ENCODE measurements at places on chromosomes 5 and 9.

- no peak for DNase-seq
These were observed 52.8 kb downstream of the DIAPH1 start for GRCh38 chr5:141565826-141566570.

GRCh38 chr5:149239917-149240316, 31.7 kb upstream of the AFAP1L1 start:
- no peak for DNase-seq

DNA sequence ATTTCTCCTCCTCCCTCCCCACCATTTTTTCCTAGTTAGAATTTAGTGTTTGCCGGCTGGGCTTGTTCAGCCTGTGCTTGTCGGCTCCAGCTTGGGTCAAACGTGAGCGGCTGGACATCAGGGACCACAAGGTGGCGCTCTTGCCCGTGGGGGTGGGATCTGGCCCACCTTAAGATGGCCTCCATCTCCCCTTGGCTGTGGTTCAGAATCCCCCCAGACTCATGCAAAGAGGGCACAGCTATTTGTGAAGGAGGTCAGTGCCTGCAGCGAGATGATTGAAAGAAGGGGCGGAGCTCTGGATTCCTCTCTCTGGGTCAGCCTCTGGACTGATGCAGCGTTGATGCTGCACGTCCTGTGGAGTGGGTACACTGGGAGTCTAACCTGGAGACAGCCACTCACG, 283.3 kb upstream of the TUT7 start:
- no peak for DNase-seq

GRCh38 chr9:106737516-106737915, 125.5 kb upstream of the ZNF462 start:
- no peak for DNase-seq

GRCh38 chr5:71601222-71602026, 14.3 kb downstream of the MCCC2 start:
- peak; percentile 83 for DNase-seq

- no peak for DNase-seq
These were observed 146.6 kb downstream of the MAN2A1 start for GRCh38 chr5:109836280-109836679.

DNA sequence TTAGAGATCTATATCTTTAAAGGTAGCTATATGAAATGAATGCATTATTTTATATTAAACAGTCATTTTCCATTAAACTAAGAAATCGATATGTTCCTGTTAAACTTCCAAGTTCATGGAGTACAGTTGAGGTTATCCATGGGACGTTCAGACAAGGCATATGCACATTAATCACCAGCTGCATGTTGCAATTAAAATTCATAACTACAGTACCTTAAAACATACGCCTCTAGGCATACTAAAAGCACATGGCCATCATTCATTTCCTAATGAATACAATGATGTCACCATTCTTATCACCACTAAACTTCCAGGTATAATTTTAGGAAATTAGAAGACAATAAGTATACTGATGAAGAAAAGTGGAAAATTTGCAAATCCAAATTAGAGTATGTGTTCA, 174.3 kb downstream of the CDH12 start:
- DNase-seq = no peak

GRCh38 chr5:107603349-107603748, 67.4 kb downstream of the EFNA5 start:
- DNase-seq = no peak

DNA sequence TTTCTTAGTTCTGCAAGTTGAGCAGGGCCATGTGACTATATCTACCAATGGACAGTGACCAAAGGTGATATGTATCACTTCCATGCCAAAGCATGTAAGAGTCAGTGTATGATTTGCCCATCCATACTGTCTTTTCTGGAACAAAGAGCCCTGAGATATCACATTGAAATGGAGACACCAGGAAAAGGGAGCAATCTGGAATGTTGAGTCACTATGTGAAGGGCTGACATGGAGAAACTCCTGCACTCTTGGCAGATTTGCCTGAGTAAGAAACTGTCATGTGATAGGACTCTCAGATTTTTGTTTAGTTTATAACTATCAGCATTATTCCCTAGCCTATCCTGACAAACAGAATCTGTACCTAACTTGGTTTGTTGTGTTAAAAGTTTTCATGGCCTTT, 29.8 kb upstream of the TMEM161B start:
- DNase-seq = peak; percentile 7

- DNase-seq = peak; percentile 57
These were observed 82.8 kb downstream of the CAAP1 start for GRCh38 chr9:26809795-26810194.

GRCh38 chr9:86534572-86535258, 180.5 kb upstream of the TUT7 start:
- peak; percentile 76 for DNase-seq

DNA sequence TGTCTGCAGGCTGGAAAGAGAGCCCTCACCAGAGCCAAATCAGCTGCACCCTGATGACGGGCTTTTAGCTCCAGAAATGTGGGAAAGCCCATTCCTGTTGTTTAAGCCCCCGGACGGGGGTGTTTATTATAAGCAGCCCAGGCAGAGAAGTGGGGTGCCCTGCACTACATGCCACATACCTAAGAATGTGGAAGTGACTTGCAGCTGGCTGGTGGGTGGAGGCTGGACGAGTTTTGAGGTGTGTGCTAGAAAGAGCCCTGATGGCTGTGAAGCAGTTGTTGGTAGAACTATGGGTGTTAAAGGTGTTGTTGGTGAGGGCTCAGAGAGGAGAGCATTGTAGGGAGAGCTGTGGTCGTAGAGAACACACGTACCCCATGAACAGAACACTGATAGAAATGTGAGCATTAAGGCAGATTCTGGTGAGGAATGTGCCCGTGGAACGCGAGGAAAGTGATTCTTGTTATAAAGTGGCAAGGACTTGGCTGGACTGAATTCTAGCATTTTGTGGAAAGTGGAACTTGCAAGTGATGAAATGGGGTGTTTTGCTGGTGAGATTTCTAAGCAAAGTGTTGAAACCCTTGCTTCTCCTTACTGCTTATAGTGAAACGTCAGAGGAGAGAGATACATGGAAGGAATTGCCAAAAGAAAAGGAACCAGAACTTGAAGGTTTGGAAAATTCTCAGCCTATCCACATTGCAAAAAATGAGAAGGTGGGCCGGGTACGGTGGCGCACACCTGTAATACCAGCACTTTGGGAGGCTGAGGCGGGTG, 38.9 kb downstream of the AHRR start:
- DNase-seq = no peak

- no peak for DNase-seq
These were observed 583.4 kb upstream of the DMAC1 start for GRCh38 chr9:8382777-8383527.

GRCh38 chr9:121439711-121440664, 59.7 kb downstream of the GGTA1 start:
- DNase-seq = no peak

DNA sequence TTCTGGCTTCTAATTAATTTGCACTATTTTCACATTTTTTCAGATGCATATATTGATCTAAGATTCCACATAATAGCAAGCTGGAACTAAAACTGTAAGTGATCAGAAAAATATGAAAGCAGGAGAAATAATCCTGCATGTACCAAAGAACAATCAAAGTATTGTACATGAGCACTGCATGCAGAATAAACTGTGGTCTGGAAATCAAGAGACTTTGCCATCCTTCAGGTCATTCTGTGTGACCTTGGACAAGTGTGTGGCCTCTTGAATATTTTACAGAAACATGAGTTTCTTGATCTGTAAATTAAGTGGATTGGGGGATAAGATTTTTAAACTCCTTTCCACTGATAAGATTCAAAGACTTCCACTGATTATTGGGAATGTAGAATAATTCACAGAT, 99.2 kb upstream of the GNAQ start:
- DNase-seq = no peak

DNA sequence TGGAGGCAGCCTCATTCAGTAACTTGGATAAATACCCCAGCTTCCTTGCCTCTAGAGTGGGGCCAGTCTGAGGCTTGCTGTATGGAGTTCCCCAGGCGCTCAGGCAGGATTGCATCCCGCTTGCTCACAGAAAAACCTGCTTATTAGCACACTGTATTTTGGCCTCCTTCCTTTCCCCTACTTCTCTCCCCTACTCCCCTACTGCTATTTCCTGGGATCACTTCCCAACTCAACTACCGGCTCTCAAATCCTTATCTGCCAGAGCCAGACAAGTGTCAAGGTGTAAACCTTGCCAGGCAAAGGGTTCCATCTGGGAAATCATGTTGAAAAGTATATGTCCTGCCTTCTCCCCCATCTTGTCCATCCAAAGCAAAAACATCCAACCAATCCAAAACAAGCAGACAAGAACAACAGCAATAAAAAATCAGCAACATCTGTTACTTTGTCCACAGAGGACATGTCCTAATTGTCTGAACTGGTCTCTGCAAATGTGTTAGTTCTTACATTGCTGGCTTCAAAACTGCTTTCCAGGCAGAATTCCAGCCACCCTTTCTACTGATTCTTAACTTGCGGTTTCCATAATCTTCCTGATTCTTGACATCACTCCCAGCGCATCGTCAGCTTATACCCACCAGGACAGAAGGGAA, 164.1 kb upstream of the SEMA6A start:
- DNase-seq = no peak

DNA sequence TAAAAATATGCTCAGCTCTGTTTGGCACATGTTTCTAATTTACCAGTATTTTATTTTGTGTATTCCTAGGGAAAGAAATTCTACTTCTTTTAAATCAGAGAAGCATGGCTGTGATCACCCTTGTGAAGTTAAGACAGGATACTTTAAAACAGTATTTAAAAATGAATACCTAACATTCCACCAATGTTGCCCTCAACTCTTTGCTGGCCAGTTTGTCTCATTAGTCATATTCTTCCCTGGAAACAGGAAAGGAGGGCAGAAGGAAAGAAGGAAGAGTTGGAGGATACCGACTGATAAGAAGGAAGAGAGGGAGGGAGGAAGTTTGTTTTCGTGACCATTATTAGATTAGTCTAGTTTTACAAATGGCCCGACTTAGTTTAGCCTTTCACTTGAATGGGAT, 137.4 kb downstream of the PLK2 start:
- DNase-seq = no peak

DNA sequence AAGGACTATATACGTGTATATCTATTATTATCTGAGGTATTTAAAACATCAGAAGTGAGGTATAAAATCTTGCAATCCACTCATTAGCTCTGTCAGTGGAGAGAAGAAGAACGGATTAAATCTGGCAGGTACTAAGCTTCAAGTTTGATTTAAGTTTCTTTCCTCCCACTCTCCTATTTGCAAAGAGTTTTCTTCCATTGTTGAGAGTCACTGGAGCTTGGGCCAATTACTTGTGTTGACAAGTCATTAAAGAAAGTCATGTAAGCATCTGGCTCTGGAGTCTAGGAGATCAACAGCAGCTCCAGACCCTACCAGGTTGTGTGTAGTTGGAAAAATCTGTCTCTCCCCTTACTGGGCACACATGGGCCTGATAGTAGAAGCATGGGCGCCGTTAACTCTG, 476.8 kb upstream of the SMARCA2 start:
- no peak for DNase-seq

- DNase-seq = no peak
These were observed 272.2 kb downstream of the AUH start for GRCh38 chr9:91089405-91090129.

- DNase-seq = no peak
These were observed at the start of gene PTPRD for GRCh38 chr9:10612641-10613398. TSS of gene PTPRD (minus strand) at chr9:10613002.

DNA sequence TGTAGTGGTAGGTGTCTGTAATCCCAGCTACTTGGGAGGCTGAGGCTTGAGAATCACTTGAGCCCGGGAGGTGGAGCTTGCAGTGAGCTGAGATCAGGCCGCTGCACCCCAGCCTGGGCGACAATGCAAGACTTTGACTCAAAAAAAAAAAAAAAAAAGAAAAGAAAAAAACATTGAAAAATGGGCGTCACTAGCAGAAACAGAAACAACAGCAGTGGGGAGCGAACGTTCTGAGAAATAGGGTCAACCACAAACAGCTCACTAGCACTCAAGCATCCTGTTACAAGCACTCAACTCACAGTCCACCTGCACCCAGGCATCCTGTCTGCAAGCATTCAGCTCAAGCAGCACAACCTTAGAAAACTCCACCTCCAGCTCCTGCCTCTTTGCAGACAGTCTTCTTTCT, 17.2 kb downstream of the TRIM14 start:
- no peak for DNase-seq

GRCh38 chr9:87285183-87285850, 212.3 kb upstream of the DAPK1 start:
- no peak for DNase-seq

DNA sequence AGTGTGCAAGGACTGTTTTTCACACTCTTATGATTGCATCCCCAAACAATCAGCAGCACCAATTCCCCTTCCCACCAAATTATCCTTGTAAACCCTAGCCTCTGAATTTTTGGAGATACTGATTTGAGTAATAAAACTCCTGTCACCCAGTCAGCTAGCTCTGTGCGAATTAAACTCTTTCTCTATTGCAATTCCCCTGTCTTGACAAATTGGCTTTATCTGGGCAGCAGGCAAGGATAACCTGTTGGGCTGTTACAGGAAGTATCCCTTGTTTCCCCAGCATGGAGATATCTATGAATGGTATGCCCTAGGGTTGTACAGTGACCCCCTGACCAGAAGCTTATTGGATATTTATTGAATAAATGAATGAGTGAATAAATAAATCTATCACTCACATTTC, 80.8 kb downstream of the PTCD2 start:
- no peak for DNase-seq

- no peak for DNase-seq
These were observed 13.9 kb downstream of the SLC36A1 start for GRCh38 chr5:151461312-151461711.

DNA sequence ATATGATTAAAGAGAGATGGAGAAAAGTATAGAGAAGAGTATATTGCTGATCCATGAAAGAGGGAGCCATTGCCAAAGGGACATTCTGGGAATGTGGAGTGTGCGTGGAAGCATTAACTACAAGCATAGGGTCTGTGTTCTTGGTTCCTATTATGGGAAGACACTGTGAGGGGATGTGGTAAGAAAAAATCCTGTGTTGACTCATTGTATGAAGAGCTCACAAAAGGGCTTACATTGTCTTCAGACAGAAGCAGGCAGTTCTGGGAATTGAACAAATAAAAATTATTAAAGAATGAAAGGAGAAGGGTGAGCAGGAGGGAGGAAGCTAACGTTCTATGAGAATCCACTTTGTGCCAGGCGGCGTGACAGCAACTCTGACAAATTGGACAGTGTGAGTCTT, 250.4 kb upstream of the CHD1 start:
- DNase-seq = no peak

- no peak for DNase-seq
These were observed 1.1 kb downstream of the CRB2 start for GRCh38 chr9:123356851-123357742.

DNA sequence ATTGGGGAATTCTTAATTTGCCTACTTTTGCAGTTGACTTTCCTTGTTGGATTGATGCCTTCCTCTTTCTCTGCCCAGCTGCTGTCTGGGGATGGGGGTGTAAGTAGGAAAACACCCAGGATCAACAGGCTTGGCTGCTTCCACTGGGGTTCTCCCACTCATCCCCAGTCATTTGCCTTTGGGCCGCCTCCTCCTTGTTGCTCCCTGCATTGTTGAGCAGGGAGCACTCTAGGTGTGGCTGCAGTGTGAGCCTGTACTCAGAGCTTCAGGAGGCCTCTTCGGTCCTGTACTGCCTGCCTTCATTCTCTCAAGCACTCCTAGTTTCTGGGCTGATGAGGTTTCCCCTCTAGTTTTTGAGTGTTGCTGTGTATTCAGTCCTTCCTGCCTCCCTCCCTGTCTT, 12.1 kb downstream of the RHOBTB3 start:
- DNase-seq = no peak

GRCh38 chr9:130894546-130894945, 2.1 kb downstream of the QRFP start:
- DNase-seq = no peak
